ENCODE measurements at places on chromosomes 1 and 21.
A peak's percentile ranks its signal among the peaks of the same experiment; 100 is the strongest.

GRCh38 chr1:233759665-233760064, 144.8 kb upstream of the SLC35F3 start:
- no peak for DNase-seq

- no peak for DNase-seq
These were observed 30.9 kb downstream of the CCN1 start for GRCh38 chr1:85611425-85611824.

- no peak for DNase-seq
These were observed 6.8 kb downstream of the GPR161 start for GRCh38 chr1:168129933-168130332.

DNA sequence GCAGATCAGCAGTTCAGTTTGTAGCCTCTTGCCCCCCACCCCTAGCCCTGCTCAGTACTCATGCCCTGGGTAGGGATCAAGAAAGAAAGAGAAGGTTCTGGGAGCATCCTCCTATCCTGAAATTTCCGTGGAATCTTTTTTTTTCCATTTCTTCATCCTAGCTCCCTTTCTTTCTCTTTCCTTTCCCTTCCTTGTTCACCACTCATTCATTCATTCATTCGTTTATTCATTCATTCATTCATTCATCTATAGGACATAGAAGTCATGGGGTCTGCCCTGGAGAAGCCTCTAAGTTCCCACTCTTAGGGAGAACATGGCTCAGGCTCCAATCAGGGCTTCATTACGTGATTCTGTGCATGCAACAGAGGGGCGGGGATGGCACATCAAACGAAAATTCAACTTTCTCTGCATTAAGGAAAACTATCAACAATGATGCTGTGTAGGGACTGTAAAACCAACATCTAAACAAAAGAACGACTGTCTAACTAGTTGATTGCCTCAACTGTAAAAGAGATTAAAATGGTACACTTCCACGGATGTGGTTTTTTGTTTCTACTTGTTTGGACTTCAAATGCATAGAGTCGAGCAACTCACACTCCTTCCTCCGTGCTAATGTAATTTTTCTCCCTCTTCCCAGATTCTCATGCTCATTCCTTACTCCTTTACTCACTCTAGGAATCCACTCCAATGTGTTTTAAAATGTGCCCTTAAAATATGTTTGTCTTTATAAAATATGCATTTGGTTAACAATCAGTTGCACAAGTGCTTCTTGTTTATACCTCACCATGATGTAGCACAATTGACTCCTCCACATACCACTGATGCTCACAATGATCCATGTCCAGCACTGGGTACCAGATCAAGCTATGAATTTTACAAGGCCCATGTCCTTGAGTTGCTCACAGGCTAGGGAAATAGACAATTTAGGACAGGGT, 101.2 kb upstream of the SLC2A1 start:
- DNase-seq: no peak

DNA sequence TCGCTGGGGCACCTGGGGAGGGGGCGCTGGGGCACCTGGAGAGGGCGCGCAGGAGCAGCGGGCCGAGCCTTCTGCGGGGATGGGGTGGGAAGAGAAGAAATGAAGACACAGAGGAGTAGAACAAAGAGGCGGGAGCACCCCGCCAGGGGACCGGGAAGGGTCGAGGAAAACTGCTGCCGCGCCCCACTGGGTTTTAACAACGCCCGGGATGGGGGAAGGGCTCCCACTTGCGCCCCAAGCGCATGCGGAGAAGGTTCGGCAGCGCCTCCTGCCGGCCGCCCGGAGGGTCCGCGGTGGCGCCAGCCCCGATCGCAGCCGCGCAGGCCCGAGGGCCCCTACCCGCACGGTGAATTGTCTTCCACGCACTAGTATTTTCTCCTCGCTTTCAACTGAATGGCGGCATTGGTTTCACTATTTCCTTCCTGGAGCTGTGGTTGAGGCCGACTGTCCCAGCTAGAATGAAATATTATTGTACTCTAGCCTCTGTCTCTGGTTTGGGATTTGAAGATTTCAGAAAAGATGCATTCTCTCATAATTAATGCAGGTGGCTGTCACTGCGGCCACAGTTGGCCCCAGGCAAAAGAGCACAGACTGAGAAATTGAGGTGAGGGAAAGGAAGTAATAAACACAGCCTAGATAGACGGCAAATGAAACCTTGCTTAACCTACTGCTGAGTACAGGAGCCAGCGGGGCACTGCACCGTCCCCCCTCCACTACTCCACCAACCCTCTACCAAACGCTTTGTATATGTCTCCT, 57.3 kb downstream of the MAB21L3 start:
- peak; percentile 60 for DNase-seq

GRCh38 chr1:112141923-112142322, 152.5 kb upstream of the KCND3 start:
- DNase-seq: no peak

GRCh38 chr1:48777219-48777895, 666 bp upstream of the BEND5 start:
- DNase-seq: no peak

DNA sequence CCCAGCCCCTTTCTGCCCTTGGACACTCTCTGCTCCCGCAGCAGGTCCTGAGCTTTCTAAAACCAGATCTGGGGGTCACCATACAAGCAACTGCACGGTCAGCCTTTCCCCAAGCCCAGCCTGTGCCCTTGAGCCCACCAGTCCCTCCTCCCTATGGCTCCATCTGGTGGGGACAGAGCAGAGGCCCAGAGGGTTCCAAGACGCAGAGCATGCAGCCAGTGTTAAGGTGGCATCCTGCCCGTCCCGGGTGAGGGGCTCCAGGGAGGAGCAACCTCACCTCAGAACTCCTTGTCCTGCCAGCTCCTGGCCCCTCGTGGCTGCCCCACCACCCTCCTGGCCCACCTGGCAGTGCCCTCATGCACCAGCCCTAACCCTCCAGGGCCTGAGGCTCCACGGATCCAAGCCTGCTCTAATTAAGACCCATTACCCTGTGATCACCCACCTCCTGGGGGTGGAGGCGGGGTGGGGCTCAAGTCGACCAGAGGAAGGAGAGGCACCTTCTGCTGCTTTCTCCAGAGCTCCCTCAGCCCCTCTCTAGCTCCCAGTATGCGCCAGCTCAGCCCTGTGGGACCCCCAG, 8.5 kb downstream of the CHD5 start:
- DNase-seq: no peak

DNA sequence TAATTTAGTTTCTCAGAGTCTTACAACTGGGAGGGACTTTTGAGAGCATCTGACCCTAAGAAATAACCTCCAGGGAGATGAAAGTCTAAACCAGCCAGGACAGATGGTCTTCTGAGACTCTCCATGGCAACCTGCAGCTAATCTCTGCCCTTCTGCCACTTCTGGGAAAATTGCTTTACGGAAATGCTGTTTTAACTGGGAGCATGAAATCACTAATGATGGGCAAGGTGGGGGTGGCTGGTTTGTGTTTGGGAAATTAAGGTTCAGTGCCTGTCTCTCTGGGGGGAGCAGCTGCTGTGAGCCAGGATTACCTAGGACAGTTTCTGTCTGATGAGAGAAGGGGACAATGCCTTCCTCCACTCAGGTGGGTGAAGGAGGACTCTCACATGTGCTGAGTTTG, 33.2 kb downstream of the ROR1 start:
- DNase-seq: no peak

GRCh38 chr21:26845066-26845758, at the start of gene ADAMTS1:
Gene ADAMTS1 (minus strand): TSS chr21:26845409. CDS start chr21:26844954, 455 bp downstream.
- DNase-seq: no peak

DNA sequence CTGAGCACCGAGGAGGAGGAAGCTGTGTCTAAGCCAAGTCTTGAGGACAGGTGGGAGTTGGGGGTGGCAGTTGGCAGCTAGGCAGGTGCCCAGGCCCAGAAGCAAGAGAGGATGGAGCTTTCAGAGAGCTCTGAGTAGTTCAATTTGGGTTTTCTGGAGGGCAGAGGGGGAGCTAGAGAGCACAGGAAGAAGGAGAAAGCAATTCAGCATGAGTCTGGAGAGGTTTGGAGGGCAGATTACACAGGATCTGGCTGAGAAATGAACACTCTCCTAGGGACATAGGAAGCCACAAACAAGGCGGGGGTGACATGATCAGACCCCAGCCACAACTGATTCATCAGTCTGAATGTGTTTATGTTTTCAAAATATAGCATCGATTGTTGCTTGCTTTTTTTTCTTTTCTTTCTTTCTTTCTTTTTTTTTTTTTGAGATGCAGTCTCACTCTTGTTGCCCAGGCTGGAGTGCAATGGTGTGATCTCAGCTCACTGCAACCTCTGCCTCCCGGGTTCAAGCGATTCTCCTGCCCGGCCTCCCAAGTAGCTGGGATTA, 23.8 kb downstream of the PTPRF start:
- no peak for DNase-seq

DNA sequence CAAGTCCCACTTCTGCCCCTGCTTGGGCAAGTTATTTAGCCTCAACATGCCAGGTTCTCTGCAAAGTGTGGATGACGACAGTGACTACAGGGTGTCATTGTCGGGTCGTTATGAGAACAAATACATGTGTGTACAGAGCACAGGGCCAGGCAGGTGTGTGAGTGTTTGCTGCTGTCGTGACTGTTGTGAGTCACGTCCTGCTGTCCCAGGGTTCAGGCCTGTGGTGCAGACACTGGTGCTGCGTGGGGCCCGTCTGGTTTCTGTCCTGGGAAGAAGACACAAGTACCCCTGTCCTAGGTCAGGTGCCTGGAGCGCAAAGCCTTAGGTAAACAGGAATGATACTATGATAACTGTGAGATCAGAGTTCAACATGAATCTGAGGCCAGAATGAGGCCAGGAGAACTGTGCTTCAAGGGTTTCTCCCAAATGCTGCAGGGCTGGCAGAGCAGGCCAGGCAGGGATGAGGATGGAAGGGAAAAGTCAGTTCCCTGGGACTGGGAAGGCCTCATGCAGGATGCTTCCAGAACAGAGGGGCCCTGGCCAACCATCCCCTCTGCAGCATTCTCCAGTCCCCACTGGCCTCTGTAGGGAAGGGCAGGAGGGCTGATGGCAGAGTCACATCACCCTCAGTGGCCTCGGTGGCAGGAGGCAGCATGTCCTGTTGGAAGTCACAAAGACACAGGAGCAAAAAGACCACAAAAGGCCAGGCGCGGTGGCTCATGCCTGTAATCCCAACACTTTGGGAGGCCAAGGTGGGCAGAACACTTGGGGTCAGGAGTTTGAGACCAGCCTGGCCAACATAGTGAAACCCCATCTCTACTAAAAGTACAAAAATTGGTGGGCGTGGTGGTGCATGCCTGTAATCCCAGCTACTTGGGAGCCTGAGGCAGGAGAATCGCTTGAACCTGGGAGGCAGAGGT, 15.7 kb downstream of the GPR157 start:
- DNase-seq: no peak

- no peak for DNase-seq
These were observed 60.7 kb downstream of the MORN1 start for GRCh38 chr1:2330519-2331199.

DNA sequence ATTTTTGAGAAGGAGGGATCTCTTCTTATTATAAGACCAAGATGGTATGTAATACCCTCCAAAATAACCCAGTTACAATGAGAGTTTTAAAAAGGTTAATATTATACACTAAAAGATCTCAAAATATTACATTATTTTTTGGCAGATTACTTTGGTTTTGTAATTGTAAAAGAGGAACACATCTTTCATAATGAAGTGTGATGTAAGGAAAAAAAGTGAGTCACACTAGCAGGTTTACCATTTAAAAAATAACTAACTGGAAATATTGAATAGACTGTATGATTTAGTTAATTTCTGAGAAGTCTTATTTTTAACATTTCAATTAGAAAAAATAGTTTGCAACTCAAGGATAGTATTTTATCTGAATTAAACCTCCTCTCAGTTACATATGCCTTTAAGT, 1.1 kb downstream of the F5 start:
- no peak for DNase-seq

DNA sequence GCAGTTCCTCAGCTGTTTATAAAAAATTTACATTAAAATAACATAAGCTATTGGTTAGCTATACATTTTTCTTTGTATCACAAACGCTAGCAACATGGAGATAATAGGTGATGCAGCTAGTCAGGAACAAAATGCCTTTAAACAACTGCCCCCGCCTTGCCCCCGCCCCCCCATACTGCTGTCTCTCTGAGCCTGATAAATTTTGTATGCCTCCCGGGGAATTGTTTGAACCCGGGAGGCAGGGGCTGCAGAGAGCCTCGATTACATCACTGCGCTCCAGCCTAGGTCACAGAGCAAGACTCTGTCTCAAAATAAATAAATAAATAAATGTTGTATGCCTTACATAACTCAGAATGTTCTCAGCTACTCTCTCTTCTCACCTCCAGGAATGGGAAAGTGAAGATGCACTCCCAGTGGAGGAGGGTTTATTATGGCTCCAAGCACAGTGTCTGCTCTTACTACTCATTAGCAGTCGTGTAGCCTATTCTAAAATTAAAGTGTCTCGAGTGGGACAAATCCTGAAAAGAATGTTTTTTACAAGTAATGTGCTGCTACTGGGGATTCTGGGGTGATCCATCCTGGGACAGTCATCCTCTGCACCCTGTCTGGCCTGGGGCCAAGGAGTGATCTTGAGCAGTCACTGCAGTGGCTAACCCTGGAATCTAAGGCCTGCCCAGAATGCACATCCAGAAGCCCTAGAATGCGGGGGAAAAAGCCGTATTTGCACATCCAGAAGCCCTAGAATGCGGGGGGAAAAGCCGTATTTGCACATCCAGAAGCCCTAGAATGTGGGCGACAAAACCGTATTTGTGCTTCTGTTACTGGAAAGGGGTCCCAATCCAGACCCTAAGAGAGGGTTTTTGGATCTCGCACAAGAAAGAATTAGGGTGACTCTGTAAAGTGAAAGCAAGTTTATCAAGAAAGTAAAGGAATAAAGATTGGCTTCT, 39.4 kb upstream of the ZNF496 start:
- no peak for DNase-seq

GRCh38 chr1:165327538-165327937, 29.0 kb downstream of the LMX1A start:
- no peak for DNase-seq

GRCh38 chr1:12121212-12122003, 45.4 kb upstream of the TNFRSF1B start:
- no peak for DNase-seq

Data from activated CD8-positive, alpha-beta memory T cell treated with anti-CD3 and anti-CD28 coated beads for 1 hour (primary cell).